ENCODE measurements at places on chromosomes 16 and 17.

- peak; percentile 40 for DNase-seq
Measured at GRCh38 chr17:56499799-56500388, 93.6 kb upstream of the NOG start.

DNA sequence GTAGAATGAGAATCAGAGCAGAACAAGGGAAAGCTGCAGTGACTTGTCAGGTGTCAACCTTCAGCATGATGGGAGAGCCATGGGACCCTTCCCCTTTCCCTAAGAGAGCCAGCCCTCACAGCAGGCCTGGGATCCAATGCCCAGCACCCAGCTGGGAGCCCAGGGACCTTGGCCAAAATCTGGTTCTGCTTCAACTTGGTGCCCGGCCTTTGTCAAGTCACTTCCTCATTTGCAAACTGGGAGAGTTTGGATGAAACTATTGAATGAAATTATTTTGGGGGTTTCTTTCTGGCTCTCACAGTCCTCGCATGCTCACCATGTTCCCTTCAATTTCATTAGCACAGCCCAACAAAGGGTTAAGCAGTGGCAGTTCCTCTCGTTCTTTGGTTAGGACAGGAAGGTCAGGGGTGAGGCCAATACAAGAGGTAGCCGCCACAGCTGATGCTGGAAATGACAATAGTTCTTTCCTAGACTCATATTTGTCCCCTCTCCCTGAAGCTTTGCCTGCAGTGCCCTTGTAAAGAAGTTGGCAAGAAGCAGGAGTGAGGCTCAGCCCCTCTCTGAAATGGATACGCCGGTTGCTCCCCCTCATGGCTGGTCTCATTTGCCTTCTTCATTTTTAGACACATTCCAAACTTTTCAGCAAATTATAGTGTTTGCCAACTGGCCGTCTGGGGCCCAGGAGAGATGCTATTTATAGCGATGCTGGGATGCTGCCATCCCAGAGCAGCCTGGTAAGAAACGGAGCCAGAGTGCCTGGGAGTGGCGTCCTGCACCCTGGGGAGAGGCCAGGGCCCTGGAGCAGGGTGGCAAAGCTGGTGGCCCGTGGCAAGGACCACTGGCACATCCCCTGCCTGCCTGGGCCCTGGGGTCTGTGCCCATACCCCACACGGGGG lies 34.5 kb upstream of the MEOX1 start:
- DNase-seq = peak; percentile 76

DNA sequence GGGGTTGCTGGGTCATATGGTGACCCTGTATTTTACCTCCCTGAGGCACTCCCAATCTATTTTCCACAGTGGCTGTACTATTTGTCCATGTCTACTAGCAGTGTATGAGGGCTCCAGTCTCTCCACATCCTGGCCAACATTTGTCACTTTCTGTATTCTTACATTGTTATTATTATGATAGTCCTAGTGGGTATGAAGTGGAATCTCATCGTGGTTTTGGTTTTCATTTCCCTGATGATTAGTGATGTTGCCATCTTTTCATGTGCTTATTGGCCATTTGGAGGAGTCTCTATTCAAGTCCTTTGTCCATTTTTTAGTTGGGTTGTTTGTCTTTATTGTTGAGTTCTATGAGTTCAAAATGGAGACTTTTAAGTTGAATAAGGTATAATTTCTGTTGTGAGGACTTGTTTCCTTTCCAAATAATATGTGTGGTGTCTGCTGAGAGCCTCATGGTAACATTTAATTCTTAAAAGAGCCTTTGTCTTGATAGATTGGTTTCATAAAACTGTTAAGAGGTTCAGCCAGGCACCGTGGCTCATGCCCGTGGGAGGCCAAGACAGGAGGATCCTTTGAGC lies 108.2 kb downstream of the RPTOR start:
- peak; percentile 53 for DNase-seq

DNA sequence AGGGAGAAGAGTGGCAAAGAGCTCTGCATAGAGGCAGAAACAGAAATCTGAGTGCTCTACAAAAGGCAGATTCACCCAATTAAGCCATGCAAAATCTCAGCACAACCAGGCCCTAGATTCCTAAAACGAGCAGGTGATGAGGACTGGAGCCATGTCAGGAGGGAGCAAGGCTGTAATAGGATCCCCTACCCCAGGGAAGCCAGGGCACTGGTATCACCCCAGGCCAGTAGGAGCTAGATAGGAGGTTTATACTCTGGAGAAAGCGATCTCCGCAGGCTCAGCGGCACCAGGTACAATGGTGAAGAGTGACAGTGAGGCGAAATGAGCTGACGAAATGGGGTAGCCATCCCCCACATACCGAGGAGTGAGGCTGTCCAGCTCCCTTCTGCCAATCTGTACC lies 171.5 kb downstream of the PARN start:
- DNase-seq = no peak

DNA sequence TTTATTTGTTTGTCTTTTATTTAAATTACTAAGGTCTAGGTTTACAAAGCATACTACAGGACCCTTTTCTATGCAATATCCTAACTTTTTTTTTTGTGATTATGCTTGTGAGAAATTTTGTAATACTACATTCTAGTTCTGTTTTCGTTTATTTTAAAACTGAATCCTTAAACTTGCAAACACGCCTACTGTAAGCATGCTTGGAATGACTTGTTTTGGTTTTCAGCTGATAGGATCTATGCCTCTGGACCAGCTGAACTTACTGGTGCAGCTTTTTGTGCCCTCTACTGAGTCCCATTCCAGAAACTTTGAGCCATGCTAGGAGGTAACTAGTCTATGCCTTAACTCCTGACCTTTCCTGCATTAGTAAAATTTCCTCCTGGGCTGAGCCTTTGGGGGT lies 6.0 kb downstream of the PDP2 start:
- DNase-seq = no peak

DNA sequence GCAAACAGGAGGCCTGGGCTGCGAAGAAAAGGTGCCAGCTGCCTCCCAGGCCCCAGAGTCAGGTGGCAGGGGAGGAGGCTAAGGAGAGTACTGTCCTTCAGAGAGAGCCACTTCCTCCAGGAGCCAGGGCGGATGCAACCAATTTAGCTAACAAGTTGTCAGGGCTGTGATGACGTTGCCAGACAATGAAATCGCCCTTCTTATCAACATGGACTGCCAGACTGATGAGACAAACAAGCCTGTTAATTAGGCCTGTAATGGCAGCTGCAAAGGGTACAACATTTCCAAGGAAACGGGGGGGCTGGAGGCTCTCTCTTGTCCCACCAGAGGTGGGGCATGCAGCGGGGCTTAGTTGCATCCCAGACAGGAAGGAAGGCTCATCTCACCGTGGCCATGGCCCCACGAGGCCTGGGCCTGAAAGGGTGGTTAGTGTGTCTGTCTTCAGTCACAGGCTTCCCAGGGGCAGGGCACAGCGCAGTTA lies 111.8 kb downstream of the SDK2 start:
- no peak for DNase-seq

DNA sequence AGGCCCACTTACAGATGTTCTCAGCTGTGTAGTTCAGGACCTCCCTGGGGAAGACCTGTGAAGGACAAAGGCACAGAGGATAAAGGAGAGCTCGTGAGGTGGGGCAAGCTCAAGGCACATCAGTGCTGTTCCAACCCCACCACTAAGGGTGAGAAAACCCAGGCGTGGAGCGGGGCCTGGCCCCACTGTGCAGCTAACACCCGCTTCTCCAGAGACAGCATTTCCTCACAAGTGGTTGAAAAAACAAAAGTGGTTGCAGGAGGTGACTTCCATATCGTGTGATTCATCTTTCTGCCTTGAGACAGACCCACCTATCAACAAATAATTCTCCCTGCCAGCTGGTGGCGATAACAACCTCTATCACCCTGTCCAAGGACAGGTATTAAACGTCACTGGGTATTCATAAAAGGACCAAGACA lies 30.0 kb downstream of the SNN start:
- no peak for DNase-seq

GRCh38 chr16:6193718-6194117 lies 1096.1 kb upstream of the EEF2KMT start:
- no peak for DNase-seq

GRCh38 chr17:20035501-20035900 lies 26.3 kb downstream of the SPECC1 start:
- DNase-seq = no peak

DNA sequence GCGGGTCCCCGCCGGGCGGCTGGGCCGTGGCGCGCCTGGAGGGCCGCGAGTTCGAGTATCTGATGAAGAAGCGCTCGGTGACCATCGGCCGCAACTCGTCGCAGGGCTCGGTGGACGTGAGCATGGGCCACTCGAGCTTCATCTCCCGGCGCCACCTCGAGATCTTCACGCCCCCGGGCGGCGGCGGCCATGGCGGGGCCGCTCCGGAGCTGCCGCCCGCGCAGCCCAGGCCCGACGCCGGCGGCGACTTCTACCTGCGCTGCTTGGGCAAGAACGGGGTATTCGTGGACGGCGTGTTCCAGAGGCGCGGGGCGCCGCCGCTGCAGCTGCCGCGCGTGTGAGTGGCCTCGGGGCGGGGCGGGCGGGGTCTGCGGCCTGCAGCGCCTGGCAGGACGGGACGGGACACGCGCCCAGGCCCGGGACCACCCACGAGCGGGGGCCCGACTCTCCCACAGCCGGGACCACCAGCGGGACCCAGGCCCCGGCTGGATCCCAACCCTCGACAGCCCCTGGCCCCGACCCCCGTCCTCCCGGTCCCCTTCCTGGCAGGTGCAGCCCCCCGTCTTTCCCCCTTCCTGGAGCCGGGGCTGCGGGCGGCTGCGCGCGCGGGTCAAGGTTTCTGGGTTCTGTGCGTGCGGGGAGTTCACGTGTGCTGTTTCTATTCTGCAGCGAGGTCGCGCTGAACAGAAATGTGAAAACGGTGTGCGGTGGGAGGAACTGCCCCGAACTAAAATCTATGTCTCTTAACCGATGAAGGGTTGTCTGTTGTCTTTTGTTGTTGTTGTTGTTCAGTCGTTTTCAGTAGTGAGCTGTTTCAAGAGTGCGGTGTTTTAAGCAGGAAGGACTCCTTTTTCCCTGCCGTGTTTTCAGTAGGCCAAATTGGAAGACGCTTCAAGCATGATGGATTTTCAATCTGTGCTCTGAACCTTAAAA lies 705 bp downstream of the FOXK2 start:
- DNase-seq = no peak

- no peak for DNase-seq
Measured at GRCh38 chr16:11557801-11558200, 28.9 kb downstream of the LITAF start.

GRCh38 chr17:40303009-40303657 lies 5.8 kb upstream of the RARA start:
- DNase-seq = peak; percentile 81

DNA sequence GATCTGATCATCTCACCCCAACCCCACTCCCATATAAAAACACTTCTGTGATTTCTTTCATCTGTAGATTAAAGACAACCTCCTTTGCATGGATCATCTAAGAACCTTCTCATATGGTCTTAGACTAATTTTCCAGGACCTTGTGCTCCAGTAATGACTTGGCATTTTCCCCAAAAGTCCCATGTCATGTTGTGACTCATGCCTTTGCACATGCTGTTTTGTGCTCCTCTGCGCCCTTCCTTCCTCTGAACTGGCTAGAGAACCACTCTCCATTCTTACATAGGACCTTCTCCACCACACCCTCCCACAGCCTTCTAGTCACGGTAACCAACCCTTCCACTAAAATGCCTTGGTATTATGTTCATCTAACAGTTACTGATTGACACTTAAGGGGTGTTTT lies 99.5 kb upstream of the AXIN2 start:
- peak; percentile 80 for DNase-seq

DNA sequence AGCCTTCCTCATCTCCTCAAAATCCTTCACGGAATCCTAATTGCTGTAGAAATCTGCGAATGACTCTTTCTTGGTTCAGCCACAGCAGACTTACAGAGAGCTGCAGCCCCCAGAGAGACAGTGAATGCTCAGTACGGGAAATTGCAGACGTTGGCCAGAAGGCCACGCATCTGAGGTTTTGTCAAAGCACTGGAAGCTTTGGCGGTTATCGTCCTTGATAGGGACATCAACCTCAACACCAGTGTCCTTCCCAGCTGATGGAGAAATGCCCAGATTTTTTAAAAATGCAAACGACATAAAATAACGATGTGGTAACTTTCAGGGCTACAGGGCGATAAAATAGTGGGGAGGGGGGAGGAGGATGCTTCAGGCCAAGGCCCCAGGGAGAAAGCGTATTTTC lies 166.6 kb upstream of the CIBAR2 start:
- no peak for DNase-seq

GRCh38 chr17:19369846-19370492 lies 7.4 kb upstream of the B9D1 start:
- no peak for DNase-seq

DNA sequence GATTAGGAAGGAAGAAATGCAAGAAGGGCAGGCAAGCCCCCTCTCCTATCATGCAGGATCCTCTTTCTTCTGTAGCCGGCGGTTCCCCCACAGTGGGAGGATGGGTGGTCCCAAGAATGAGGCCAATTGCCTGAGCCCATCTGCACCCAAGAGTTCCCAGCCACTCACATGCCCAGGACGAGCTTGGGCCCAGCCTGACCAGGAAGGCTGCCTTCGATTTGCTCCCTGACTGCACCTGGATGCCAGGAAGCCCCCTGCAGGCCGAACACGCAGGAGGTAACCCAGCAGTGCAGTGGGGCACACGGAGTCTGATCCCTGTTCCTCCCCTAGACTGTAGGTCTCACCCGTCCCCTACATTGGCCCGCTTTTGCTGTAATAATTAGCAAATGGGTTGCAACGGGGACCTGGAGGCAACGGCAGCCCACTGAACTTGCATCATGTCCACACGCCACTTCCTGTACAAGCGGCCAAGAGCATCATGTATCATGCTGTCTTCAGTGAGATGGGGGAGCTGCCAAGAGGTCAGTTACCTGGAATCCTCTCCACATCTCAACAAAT lies 67.5 kb downstream of the AMFR start:
- DNase-seq = no peak

GRCh38 chr17:78127239-78127887 lies 1.2 kb downstream of the TMC6 start:
- DNase-seq = no peak
